Neural crest cell (in vitro differentiated cells): ENCODE measurements at places on chromosomes 5 and 9. TPM values are rescaled to one million over a fixed set of nuclear protein-coding genes. Genes with fewer than 3 reads are reported as not detected.

DNA sequence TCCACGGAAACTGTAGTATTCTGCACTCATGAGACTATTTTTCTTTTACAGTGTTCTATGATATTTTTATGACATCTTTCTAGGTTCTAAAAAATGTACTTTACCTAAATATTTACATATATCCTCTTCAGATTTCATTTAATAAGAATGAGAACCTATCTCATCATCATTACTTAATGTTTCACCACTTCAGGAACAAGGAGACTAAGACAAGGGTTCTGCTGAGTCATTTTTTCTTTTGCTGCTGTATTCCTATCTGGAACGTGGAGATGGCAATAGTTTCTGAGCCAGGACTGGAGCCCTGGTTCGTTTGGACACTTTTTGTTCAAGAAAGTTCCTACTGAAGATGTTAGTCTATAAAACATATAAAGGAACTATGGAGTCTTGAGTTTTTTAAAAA, 258.2 kb upstream of the MAP3K1 start:
- DNase-seq, result no peak

GRCh38 chr5:14405267-14405666, 176.3 kb upstream of the OTULINL start:
- no peak for DNase-seq

Gene PLAC8L1
- 1.8 and 3.3 TPM in 2 replicates for total RNA-seq

DNA sequence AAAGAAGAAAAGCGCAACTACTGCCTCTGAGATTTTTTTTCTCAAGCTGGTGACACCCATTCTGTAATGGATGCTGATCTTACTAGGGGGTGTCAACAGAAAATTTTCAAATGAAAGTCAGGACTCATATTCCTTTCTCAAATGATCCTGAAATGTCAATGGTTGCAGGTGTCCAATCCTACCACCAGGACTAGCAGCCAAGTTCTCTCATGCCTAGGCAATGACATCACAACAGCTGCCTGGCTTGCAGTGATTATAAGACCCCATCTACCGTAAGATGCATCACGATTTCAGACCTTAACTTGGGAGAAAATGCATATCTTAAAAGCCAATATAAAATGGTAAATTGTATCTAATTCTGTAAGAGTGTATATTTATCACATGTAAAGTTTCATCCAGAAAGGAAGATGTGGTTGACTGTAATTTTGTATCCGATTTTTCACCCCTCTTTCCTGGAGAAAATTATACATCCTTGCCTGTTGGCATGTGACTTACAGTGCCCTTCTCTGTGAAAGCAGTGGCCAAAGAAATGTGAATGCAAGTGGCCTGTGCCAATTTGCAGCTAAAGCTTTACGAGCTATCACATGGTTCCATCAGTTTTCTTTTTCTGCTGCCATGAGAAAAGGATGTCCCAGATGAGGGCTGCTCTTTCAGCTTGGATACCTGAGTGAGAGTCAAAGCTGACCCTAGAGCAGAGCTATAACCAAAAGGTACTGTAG, 104.4 kb downstream of the DENND1A start:
- no peak for DNase-seq

Gene C9orf153
- 0.19 and 0.34 TPM in 2 replicates for total RNA-seq
